ENCODE measurements at places on chromosomes 3 and 15. TPM values are rescaled to one million over a fixed set of nuclear protein-coding genes. Genes with fewer than 3 reads are reported as not detected.

DNA sequence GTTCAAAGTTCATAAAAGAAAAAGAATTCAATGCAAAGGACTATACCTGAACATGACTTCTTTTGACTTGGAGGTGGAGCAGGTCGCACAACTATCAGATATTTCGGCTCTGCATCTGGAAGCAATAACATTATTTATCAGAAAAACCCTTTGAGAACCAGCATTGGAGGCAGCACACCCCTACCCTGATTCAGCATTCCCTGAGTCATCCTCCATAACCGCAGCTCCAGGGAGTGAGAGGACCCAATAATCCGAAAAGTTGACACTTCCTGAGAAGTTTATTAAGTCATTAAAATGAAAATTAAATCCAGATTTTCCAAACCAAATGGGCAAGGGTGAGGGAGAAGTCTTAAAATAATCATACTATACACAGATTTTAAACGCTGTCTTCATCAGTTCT, 90.6 kb downstream of the ABI3BP start:
- H3K4me3 ChIP-seq = no peak overlapping the region
- peaks cover 22% of the 10 kb centered on the region for H3K4me1 ChIP-seq
- no peak for DNase-seq
- H3K27ac ChIP-seq = no peak overlapping the region
- H3K36me3 ChIP-seq = no peaks in the 10 kb centered on the region
- no peaks in the 10 kb centered on the region for H3K27me3 ChIP-seq

- no peaks in the 10 kb centered on the region for H3K36me3 ChIP-seq
- H3K4me3 ChIP-seq = no peak overlapping the region
- H3K4me1 ChIP-seq = no peaks in the 10 kb centered on the region
- H3K27me3 ChIP-seq = no peaks in the 10 kb centered on the region
- H3K27ac ChIP-seq = no peak overlapping the region
- DNase-seq = no peak
Measured at GRCh38 chr15:71547011-71547410, 263.3 kb upstream of the NR2E3 start.

GRCh38 chr3:194265996-194266964, 84.8 kb downstream of the CPN2 start:
- no peak for DNase-seq
- peak overlapping the region; percentile 36 for H3K27ac ChIP-seq
- H3K4me1 ChIP-seq = peaks cover 59% of the 10 kb centered on the region
- H3K4me3 ChIP-seq = no peak overlapping the region
- no peaks in the 10 kb centered on the region for H3K27me3 ChIP-seq

GRCh38 chr3:48420561-48420960, 9.3 kb downstream of the PLXNB1 start:
- no peak for DNase-seq
- no peak overlapping the region for H3K27ac ChIP-seq
- H3K27me3 ChIP-seq = no peaks in the 10 kb centered on the region
- peaks cover 22% of the 10 kb centered on the region for H3K4me1 ChIP-seq
- peaks cover 35% of the 10 kb centered on the region for H3K36me3 ChIP-seq

- H3K4me3 ChIP-seq = no peak overlapping the region
- H3K4me1 ChIP-seq = peaks cover 34% of the 10 kb centered on the region
- no peak overlapping the region for H3K27ac ChIP-seq
- no peak for DNase-seq
- H3K27me3 ChIP-seq = no peaks in the 10 kb centered on the region
Measured at GRCh38 chr15:80561500-80561899, 133.6 kb upstream of the ABHD17C start.

DNA sequence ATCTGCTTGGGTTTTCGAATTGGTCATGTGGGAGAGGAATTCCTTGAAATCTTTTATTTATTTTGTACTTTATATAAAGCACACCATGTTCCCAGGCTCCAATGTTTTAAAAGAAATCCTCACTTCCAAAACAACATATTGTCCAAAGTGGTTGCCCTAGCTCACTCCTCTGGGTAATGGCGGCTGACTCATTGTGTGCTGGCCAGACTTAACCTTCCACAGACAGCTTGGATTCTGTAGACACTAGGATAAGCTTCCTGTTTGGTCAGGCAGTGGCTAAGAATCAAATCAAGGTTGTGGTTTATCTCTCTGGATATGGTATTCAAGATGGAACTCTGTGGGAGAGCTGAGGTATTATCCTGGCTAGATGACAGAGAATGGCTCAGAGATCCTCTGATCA, 55.8 kb upstream of the FAM98B start:
- no peaks in the 10 kb centered on the region for H3K36me3 ChIP-seq
- H3K27ac ChIP-seq = no peak overlapping the region
- H3K27me3 ChIP-seq = no peaks in the 10 kb centered on the region
- no peak for DNase-seq

DNA sequence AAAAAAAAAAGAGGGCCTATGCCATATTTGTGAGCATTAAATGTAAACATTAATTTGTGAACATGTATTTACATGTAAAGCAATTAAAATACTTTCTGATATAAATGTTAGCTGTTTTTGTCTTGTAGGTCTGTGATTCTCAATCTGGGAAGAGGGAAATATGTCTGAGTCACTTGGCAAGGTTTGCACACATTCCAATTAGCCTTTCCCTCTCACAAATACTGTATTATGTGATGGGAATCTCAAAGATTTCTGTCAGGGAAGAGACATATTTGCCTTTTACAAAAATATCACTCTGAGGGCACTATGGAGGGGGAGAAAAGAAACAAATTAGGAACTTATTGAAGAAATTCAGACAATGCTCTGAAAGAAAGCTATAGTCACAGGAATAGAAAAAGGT, 483.6 kb downstream of the GBE1 start:
- H3K4me3 ChIP-seq = no peak overlapping the region
- no peaks in the 10 kb centered on the region for H3K36me3 ChIP-seq
- no peak for DNase-seq

DNA sequence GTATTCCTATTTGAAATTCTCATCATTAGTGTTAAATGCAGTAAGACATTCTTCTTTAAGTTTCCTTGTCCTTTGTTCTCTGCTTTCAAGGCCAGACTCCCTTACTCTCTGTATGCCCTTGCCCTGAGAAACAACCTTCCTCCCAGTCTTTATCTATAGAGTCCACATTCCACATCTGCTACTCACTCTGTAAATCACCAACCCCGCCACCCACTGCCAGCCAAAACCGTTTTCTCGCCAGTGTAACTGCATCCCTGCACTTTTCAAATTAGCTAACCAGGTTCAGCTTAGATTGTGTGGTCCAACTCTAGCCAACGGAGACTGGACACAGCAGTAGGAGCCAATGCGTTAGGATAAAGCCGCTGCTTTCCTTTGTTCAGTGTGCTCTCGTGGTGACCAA, 402.4 kb upstream of the PDZRN3 start:
- H3K27me3 ChIP-seq = no peaks in the 10 kb centered on the region
- H3K4me1 ChIP-seq = no peaks in the 10 kb centered on the region
- H3K27ac ChIP-seq = no peak overlapping the region

- DNase-seq = no peak
- H3K36me3 ChIP-seq = no peaks in the 10 kb centered on the region
- H3K27me3 ChIP-seq = no peaks in the 10 kb centered on the region
Measured at GRCh38 chr15:25715536-25716413, 147.4 kb downstream of the ATP10A start.

DNA sequence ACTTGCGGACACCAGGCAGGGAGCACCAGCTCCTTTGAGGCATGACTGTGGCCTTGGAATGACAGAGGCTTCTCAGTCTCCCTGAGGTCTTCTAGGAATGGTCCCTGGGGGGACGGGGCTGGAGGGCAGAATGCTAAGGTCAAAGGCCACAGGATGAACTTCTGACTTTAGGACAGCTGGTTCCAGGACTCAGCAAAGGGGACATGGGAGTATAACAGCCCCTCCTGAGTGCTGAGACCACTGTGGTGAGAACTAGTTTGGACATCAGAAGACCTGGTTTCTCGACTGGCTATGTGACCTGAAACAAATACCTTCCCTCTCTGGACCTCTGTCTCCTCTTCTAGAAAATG, 17.8 kb downstream of the ITGA11 start:
- H3K4me3 ChIP-seq = no peak overlapping the region
- no peaks in the 10 kb centered on the region for H3K27me3 ChIP-seq
- H3K36me3 ChIP-seq = no peaks in the 10 kb centered on the region
- H3K4me1 ChIP-seq = no peaks in the 10 kb centered on the region
- DNase-seq = no peak
- H3K27ac ChIP-seq = no peak overlapping the region

DNA sequence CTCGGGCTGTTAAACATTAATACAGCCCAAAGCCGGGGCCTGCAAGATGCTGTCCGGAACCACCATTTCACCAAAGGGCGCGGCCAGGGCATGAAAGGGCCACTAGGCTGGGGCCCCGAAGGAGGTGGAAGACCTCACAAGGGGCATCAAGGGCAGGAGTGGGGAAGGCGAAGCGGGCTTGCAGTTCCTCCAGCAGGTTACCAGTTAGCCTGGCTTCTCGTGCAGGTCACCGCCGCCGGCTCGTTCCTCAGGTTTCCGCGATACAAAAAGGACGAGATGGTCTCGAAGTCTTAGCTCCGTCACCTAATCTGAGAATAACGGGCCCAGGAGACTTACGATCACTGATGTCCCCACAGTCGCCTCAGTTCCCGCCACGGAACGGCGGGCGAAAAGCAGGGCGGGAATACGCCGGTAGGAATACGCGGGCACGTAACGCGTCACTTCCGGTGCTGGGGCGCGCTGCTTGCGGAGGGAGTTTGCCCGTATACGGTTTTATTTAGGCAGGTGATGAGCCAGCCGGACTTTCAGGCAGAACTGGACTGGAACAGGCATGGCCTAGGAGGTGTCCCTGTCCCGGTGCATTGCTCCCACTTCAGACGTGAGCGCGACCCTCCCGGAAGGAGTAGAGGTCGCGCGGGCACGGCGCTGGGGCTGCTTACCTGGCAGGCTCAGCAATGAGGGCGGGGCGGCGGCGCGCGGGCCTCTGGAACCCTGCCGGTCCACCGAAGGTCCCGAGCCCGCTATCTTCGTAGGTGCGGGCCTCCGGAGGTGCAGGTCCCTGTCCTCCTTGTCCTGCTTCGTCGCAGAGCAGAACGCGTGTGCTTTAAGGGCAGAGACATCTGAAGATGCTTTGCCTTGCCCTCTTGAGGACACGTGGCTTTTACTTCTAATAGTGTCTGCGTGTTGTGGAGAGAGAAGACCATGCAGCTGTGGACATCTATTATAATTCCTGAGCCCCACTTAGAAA, at the start of gene RFC4:
RFC4 (minus strand) TSS at position 394 of the 967 bp plus-strand sequence. CDS start 1,769 bp downstream, outside the sequence.
- H3K4me1 ChIP-seq = peaks cover 4% of the 10 kb centered on the region
- no peaks in the 10 kb centered on the region for H3K36me3 ChIP-seq
- DNase-seq = peak; percentile 85

GRCh38 chr15:95446854-95447253, 883.6 kb upstream of the NR2F2 start:
- H3K27me3 ChIP-seq = no peaks in the 10 kb centered on the region
- no peaks in the 10 kb centered on the region for H3K36me3 ChIP-seq
- DNase-seq = no peak
- H3K4me1 ChIP-seq = no peaks in the 10 kb centered on the region
- no peak overlapping the region for H3K27ac ChIP-seq

GRCh38 chr3:120369037-120369467, 19.9 kb upstream of the LRRC58 start:
- no peaks in the 10 kb centered on the region for H3K4me1 ChIP-seq
- no peaks in the 10 kb centered on the region for H3K27me3 ChIP-seq
- H3K4me3 ChIP-seq = no peak overlapping the region
- no peaks in the 10 kb centered on the region for H3K36me3 ChIP-seq

GRCh38 chr3:192831111-192831644, 86.5 kb downstream of the MB21D2 start:
- no peaks in the 10 kb centered on the region for H3K4me1 ChIP-seq
- no peaks in the 10 kb centered on the region for H3K36me3 ChIP-seq
- no peaks in the 10 kb centered on the region for H3K27me3 ChIP-seq
- no peak for DNase-seq
- H3K4me3 ChIP-seq = no peak overlapping the region

DNA sequence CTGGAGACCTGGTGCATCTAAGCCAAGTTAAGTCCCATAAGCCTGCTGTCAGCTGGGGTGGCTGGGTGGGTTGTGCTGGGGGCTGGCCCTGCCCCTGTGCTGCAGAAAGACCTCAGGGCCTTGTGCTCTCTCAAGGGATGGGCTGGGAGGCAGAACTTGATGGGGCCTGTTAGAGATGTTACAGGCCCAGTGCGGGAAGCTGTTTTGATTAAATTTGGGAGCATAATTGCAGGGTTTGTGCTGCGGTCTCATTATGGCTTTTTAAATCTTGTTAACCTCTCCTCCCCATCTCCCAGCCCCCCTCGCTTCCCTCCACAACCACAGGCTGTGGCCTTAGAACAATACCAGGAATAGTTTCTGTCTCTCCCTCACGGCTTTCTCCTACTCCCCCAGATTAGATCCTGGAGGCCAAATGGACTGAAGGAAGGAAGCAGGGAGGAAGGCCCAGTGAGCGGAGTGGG, 87.6 kb upstream of the TLE3 start:
- H3K36me3 ChIP-seq = no peaks in the 10 kb centered on the region
- H3K4me1 ChIP-seq = peaks cover 16% of the 10 kb centered on the region
- H3K27ac ChIP-seq = no peak overlapping the region
- H3K4me3 ChIP-seq = no peak overlapping the region
- H3K27me3 ChIP-seq = no peaks in the 10 kb centered on the region

- H3K4me3 ChIP-seq = no peak overlapping the region
- H3K4me1 ChIP-seq = no peaks in the 10 kb centered on the region
- H3K27me3 ChIP-seq = no peaks in the 10 kb centered on the region
- DNase-seq = no peak
- H3K27ac ChIP-seq = no peak overlapping the region
Measured at GRCh38 chr3:14351617-14352001, 50.8 kb upstream of the SLC6A6 start.

DNA sequence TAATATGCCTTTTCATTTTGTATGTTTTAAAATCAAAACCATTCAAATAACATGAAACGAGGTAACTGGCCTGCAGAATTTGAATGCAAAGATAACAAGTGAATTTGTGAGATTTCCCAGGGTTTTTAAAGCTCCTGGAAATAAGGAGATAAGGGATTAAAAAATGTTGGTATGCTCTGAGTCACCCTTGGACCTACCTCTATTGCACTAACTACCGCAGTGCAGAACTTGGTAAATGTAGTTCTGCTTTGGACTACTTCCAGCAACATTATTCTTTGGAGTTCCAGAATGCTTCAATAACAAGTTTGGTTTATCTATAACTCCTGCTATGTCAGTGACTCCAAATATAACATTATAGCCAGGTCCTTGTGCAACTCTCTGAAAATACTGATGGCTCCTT, 201.7 kb downstream of the GAP43 start:
- no peak overlapping the region for H3K4me3 ChIP-seq
- no peaks in the 10 kb centered on the region for H3K4me1 ChIP-seq
- no peaks in the 10 kb centered on the region for H3K36me3 ChIP-seq

The CRABP1 gene
- 135 TPM for total RNA-seq

The DVL3 gene
- 57.4 TPM for total RNA-seq

The IGSF11 gene
- 1.4 TPM for total RNA-seq

The DCLK3 gene
- not detected for total RNA-seq

The CIDEC gene
- total RNA-seq = 9.4 TPM

The EPHB3 gene
- 0.46 TPM for total RNA-seq

The DUOX2 gene
- 238 TPM for total RNA-seq

The AQP9 gene
- 0.78 TPM for total RNA-seq

The SLC24A5 gene
- not detected for total RNA-seq

The MANF gene
- 79.7 TPM for total RNA-seq

Measured in thyroid gland (tissue), 4 donors.